ENCODE measurements at places on chromosomes 6 and 20. TPM values are rescaled to one million over a fixed set of nuclear protein-coding genes. Genes with fewer than 3 reads are reported as not detected.
A peak's percentile ranks its signal among the peaks of the same experiment; 100 is the strongest.

GRCh38 chr6:153852481-153852880 lies 186.6 kb upstream of the OPRM1 start:
- no peak for DNase-seq

- no peak for DNase-seq
Measured at GRCh38 chr6:4350567-4351519, 215.5 kb upstream of the ECI2 start.

DNA sequence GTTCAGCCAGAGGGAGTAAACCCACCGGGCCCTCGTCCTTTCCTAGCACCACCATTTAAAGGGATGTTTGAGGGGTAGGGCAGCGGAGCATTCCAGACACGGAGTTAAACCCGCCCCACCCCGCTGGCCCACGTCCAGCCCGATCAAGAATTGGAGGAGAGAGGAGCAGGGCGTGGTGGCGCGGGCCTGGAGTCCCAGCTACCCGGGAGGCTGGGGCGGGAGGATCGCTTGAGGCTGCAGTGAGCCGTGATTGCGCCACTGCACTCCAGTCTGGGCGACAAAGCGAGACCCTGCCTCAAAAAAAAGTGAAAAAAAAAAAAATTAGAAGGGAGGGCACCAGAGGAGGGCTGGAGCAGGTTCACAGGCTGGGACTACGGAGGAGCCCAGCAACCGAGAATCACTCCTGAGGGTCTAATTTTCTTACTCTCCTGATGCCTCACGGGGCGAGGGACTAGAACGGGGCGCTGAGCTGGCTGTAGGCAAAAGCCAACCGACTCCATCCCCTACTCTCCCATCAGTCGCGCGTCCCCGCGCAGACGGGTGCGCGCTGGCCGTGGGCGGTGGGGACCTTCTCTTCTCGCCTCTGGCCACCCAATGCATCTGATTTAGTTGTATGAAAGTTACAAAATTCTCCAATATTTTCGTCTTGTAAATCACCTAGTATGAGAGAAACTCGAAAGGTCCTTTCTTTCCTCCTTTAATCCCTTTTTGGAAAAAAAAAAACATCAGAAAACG lies 6.1 kb upstream of the HSPA1B start:
- peak; percentile 80 for DNase-seq

DNA sequence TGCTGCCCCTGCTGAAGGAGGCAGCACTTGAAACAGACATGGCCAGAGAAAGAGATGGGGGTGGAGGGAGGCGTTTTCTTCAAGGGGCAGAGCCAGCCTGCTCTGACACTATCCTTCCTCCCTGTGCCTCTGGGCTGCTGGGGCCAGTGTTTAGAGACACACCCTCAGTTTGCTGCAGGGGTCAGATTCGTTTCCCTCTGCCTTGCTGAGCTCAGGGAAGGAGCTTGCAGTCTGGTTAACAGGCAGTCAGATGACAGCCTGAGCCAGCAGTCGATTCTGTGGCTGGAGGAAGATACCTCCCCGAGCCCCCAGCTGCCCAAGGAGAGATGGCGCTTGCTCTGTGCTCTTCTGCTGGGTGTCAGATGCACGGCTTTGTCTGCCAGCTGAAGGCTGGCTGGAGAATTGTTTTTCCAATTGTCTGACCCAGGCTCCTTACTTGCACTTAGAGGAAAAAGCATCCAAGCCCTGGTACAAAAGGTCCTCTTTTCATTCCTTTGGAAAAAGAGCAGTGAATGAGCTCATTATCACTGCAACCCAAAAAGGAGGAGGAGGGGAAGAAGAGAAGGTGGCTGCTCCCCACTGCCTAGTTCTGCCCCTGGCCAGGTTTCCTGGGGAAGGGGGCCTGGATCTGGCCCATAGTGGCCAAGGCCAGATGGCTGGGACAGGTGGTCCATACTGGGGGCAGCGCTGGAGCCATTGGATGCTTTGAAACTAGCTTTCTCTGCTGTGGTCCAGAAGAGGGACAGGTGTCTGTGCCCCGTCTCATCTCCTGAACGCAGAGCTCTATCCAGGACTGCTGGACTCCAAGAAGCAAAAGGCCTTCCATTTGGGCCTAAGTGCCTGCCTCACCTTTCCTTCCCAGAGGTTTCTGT lies 88.2 kb downstream of the TCP11 start:
- DNase-seq, result no peak

GRCh38 chr20:7696311-7696710 lies 243.9 kb downstream of the HAO1 start:
- no peak for DNase-seq

DNA sequence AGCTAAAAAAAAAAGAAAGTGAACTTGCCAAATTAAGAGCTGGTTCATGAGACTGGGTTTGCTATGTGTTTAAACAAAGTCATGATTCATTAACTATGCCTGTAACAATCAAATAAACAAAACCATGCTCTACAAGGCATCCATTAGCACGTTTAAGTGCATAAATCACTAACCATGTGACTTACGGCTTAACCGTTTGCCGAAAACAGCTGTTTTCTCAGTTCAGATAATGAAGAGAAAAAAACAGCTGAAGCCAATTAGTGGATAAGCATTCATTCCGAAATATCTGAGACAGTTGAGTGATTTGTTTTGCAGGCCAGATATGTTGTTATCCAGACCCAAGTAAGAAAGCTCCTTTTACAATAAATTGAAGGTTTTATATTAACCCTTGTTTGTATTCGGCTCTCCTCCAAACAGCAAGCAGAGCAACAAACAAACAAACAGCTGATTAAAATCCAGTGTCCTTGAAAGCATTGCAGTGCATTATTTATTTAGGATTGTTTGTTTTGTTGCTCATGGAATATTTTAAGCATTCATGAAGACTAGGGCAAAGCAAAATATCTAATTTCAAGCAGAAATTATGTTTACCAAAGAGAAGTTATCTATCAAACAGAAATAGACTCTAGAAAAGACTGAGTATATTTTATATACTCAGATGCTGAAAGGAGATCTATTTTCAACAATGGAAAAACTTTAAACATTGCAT lies 343.5 kb downstream of the RFPL4B start:
- no peak for DNase-seq

- no peak for DNase-seq
Measured at GRCh38 chr6:167054987-167055386, 55.8 kb downstream of the CEP43 start.

DNA sequence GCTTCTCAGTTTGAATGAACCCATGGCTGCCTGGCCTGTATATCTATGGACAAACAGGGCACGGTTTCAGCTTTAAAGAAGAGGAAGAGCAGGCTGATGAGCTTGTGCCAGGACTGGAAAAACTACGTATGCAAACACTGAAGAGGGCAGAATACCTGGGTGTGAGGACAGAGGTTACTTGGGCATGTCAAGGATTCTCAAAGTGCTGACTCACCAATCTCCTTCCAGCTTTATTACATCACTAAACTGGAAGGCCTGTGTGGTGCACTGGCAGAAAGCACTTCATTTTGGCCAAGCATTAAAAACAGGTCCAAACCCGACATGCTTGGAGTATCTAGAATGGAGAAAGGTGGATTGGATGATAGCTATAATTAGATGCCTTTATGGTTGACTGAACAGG lies 95.2 kb downstream of the GMPR start:
- DNase-seq, result no peak

DNA sequence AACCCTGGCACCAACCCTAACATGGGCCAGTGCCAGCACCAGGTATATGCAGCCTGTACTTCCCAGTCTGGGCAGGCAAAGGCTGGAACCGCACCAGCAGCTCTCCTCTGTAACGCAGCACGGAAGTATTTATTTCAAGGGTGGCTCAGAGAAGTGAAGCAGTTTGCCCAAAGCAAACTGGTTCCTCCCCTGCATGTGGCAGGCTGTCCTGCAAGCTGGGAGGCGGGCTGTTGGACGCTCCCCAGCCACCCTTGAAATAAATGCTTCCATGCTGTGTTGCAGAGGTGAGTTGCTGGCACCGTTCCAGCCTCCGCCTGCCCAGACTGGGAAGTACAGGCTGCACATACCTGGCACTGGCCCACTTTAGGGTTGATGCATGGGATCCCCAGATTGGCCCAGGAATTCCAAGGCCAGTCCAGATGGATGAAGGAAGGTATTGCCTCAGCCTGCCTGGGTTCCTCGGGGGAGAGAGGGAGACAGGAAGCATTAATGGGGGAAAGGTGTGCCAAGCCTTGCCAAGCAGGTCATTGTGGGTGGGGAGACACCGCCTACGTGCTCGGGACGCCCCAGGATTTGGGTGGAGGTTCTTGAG lies 49.8 kb downstream of the PPARD start:
- no peak for DNase-seq

- DNase-seq, result peak; percentile 31
Measured at GRCh38 chr6:11110921-11111768, at the start of gene ERVFRD-1. Gene ERVFRD-1 (minus strand): TSS chr6:11111725. CDS start chr6:11105310, 6,415 bp downstream.

GRCh38 chr6:107179004-107179403 lies 63.7 kb upstream of the BEND3 start:
- DNase-seq, result peak; percentile 42

Gene TOP1
- 81.1 TPM for total RNA-seq

Gene ZFP57
- total RNA-seq, result not detected

Gene SLC17A1
- not detected for total RNA-seq

Gene TPX2
- total RNA-seq, result 112 TPM
